MM.1S (cell line): ENCODE measurements at places on chromosomes 11 and 22.

- DNase-seq: no peak
Observed at GRCh38 chr11:65211293-65212105, 29.8 kb downstream of the CAPN1 start.

DNA sequence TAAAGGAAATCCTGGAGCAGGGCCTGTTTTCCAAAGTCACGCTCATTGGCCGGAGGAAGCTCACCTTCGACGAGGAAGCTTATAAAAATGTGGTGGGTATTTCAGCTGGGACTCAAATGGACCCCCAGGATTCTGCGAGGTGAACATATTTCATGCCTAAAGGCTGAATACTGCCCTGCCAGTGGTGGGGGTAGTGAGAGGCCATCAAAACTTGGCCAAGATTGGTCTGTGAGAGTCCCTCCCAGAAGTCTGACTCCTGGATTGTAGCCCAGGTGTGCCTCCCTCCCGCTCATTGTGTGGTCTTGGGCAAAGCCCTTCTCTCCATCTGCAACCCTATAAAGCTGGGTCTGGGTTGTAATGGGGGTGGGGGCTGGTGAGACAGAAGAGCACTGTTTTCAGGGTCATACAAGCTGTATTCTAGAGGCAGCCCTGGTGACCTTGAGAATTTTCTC is 853 bp downstream of the HTATIP2 start:
- no peak for DNase-seq

DNA sequence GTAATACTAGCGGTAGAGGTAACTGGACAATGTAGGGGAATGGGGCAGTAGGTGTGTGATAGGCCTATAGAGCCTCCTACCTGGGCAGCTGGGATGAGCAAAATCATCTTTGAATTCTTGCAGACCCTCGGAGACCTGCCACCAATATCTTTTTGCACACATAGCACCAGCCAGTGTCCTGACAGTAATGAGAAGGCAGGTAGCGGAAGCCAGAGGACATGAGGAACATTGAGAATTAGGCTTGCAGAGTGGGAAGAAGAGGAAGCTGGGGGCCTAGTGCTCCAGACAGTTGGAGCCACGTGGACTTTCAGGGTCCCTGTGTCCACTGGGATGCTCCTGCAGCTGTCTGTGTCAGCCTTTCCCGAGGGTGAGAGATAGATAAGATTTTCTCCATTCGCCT is 17.2 kb upstream of the SYT13 start:
- DNase-seq: no peak

DNA sequence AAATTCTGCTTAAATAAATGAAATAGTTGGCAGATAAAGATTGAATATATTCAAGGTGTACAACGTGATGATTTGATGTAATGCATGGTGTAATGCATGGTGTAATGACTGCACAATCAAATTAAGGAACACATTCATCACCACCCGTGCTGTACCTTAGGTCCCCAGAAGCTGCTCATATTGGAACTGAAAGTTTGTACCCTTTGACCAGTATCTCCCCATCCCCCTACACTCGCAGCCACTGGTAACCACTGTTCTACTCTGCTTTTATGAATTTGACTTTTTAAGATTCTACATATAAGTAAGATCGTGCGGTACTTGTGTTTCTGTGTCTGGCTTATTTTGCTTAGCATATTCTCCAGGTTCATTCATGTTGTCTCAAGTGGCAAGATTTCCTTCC is 445.8 kb downstream of the OPCML start:
- DNase-seq: no peak

DNA sequence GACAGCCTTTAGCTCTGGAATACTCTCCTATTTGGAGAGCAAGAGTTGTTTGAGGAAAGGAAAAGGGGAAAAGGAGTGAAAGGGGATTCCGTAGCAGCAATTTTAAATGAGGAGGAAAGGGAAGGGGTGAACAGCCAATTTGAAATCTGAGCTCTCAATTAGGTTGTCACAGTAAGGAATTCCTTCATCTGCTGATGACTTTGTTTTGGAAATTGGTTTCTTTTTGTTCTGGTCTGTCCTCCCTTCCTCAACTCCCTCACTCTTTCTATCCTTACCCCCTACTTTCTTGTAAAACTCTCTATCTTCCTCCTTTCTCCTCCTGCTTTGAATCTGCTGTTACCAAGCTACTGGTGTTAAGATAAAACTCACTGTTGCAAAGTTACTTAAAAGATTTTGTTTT is 1155.6 kb downstream of the DLG2 start:
- no peak for DNase-seq

DNA sequence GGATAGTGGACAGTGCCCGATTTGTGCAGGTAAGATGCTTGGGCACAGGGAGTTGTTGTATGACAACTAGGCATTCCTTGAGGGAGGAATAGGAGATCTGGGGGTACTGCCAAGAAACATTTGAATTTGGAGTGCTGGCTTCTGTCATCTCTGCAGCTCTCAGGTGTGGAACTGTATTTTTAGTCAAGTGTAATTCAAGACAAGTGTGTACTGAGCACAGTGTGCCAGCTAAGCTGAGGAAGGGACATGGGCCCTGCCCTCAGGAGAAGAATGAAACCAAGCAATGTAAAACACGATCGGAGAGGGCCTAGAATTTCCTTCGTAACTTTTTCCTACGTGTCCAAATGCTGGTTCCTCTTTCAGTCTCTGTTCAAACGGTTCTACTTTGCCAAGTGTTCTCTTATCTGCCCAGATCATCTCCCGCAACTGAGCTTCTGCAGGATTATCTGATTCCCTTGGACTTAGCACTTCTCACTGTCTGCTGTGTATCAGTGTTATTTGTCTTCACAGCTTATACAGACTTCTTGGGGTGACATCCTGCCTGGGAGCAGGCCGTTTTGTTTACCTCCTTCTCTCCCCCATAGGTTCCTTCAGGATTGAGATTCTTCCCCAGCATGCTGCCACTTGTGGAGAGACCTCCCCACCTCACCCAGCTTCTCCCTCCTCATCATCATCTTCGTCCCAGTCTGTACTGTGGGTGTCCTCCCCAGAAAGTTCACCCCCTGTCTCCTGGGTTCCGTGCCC is 27.6 kb downstream of the ART5 start:
- DNase-seq: no peak

- DNase-seq: no peak
Observed at GRCh38 chr11:134908583-134908982, 496.5 kb upstream of the B3GAT1 start.

DNA sequence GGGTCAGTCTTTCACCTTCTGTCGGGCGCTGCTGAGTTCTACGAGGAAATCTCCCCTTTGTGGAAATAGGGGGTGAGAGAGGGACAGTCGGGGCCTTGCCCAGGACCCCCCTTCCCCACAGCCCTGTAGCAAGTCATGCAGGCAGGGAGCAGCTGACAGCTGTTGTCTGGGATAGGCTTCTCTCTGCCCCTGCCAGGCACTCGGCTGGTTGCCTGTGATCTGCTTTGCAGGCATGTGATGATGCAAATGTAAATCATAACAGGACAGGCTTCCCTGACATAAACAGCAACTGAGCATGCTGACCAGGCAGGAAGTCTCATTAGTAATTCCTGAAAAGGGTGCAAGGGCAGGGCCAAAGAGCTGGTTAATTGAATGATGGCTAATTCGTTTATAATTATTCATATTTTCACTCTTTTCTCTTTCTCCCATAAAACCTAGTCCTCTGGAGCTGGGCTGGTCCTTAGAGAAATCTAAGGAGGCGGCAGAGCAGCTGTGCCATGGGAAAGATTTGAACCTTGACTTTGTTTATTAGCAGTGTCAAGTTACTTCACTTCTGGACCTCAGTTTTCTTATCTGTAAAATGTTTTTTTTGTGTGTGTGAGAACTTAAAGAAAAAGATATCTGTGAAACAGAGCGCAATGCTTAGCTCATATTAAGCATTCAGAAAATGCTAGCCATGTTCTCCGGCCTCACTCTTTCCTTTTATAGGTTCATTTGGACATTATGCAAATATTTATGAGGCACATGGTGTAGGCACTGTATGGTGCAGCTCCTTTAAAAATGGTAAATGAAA is 129.7 kb downstream of the LDLRAD3 start:
- no peak for DNase-seq

DNA sequence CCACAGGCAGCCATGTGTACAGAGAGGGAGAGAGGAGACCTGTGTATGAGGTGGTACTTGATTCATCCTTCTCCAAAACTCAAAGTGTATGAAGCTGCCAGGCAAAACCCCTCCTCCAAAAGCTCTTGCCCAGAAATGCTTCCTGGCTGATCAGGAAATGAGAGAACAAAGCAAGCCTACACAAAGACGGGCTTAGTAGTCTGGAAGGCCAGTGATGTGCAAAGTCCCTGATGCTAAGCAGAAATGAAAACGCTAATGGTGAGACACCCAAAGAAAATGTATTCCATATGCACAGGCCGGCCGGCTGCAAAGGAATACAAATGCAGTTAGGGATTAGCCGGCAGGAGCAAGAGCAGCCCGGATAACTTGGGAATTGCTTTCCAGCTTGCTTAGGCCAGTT is 234.9 kb upstream of the CADM1 start:
- no peak for DNase-seq

GRCh38 chr11:76152086-76152681 is 54.1 kb downstream of the WNT11 start:
- DNase-seq: peak; percentile 84

GRCh38 chr11:45321031-45321595 is 35.0 kb upstream of the SYT13 start:
- DNase-seq: no peak

DNA sequence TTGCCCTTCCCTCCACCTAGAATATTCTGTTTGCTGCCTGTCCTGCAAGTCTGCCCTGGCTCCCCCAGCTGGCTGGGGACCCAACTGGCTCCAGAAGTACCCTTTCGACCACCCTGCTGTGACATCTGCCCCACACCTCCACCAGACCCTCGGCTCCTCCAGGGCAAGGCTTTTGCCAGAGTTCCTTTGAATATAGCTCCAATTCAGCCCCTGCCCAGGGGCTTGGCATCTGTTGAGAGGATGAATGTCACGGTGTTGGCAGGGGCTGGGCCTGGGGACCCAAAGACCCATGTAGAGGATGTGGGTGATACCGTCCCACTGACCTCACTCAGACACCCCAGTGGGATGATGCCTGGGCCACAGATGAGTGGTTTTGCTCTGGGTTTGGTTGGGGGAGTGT is 4.0 kb downstream of the NLRP6 start:
- no peak for DNase-seq

GRCh38 chr11:8365216-8365941 is 101.7 kb upstream of the LMO1 start:
- DNase-seq: no peak

- peak; percentile 25 for DNase-seq
Observed at GRCh38 chr11:34449013-34449412, 10.3 kb downstream of the CAT start.

DNA sequence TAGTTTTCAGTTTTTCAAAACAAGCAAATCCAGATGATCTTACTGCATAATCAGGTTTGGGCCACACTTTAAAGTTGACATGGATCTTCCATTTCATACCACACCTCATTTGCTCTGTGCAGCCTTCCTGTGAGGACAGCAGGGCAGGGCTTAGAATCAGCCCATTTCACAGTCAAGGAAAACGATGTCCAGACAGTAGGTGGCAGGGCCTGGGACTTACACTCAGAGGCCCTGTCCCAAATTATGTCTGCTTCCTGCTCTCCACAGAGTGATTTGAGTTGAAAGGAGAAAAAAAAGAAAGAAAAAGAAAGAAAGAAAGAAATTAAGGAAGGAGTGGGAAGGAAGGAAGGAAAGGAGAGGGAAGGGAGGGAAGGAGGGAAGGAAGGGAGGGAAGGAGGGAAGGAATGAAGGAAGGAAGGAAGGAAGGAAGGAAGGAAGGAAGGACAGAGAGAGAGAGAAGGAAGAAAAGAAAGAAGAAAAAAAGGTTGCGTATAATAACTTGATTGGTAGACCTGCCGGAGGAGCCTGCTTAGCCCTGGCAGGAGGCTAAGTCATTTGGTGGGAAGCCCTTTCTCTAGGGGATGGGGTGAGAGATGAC is 23.6 kb downstream of the TSKU start:
- no peak for DNase-seq

GRCh38 chr11:70828593-70829082 is 423.7 kb downstream of the SHANK2 start:
- DNase-seq: no peak

GRCh38 chr11:121927097-121927785 is 188.8 kb downstream of the BLID start:
- DNase-seq: no peak

DNA sequence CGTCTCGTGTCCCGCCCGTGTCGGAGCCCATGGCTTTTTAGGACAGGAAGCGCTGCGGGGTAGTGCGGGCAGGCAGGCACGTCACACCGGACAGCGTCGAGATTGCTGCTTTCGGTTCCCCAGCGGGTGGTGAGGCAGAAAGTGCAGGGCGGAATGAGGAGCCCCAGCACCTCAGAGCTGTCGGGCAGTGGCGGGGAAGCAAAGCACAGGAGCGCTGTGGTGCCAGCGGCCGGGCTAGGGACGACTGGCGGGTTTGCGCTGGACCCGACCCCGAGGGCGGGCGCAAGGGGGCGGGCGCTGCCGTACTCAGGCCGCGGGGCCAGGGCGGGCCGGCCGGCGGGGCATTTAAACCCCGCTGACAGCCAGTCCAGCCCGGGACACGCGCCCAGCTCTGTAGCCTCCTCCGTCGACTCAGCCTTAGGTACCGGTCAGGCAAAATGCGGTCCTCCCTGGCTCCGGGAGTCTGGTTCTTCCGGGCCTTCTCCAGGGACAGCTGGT is at the start of gene SLC37A2:
TSS of gene SLC37A2 (plus strand) at position 375 of the 498 bp plus-strand sequence. CDS start at position 438, 63 bp downstream.
- DNase-seq: peak; percentile 78

GRCh38 chr11:112826026-112826425 is 135.2 kb upstream of the NCAM1 start:
- DNase-seq: no peak

DNA sequence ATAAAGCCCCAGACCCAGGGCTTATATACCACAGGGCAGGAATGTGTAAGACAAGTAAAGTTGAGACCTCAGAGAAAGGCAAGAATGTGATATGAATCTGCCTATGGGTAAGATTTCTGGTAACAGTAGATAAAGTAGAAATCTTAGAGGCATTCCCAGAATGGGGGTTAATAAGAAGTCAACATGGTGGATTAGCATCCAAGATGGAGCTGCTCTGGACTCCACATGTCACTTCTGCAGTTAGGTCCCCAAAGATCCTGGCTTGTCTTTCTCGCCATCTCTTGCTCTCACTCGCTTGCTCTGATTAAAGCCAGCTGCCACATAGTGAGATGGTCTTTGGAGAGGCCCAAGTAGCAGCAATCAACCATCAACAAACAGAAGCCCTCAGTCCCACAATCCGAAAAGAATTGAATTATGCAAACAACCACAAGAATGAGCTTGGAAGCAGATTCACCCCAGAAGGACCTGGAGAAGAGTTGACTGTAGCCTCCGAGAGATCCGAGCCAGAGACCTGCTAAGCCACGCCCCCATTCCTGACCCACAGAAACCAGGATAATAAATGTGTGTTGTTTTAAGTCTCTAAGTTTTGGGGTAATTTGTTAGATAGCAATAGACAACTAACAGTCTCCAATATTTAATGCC is 5.4 kb upstream of the C11orf86 start:
- DNase-seq: no peak

GRCh38 chr11:116360221-116360941 is 412.4 kb downstream of the BUD13 start:
- no peak for DNase-seq
